Neural crest cell (in vitro differentiated cells): ENCODE measurements at places on chromosomes 1 and 21. TPM values are rescaled to one million over a fixed set of nuclear protein-coding genes. Genes with fewer than 3 reads are reported as not detected.

GRCh38 chr1:83761167-83762038, 237.5 kb downstream of the TTLL7 start:
- no peak overlapping the region for H3K27ac ChIP-seq
- H3K4me3 ChIP-seq, result no peak overlapping the region
- no peaks in the 10 kb centered on the region for H3K27me3 ChIP-seq
- H3K4me1 ChIP-seq, result peaks cover 44% of the 10 kb centered on the region

GRCh38 chr1:206461602-206462455, 8.4 kb upstream of the IKBKE start:
- peaks cover 17% of the 10 kb centered on the region for H3K4me1 ChIP-seq
- peak; percentile 70 for DNase-seq
- H3K27me3 ChIP-seq, result peaks cover 6% of the 10 kb centered on the region
- H3K4me3 ChIP-seq, result peak overlapping the region; percentile 2
- H3K27ac ChIP-seq, result peak overlapping the region; percentile 14
- H3K36me3 ChIP-seq, result peaks cover 19% of the 10 kb centered on the region

DNA sequence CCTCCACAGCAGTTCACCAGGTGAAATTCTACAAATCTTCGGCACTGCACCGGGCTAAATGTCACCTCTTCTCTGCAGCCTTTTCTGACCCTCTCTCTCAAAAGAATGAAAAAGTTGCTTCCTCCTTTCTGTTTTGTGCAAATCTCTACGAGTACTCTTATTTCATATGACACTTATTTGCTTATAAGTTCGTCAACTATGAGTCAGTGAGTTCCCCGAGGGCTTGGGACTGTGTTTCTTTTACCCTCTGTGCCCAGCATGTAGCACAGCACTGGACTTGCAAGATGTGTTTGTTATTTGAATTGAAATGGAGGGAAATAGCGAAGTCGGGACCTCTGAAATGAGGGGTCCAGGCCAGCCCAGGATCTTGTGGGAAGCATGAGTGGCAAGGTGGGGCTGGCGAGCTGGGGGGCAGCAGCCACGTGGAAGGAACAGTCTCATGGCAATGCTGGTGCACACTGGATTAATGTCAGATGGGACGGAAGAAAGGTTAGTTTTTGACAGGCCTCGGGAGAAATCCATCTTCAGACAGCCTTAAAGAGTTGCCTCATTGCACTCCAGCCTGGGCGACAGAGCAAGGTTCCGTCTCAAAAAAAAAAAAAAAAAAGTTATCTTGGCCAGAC, 6.2 kb downstream of the SLC6A9 start:
- DNase-seq, result no peak
- peaks cover 28% of the 10 kb centered on the region for H3K4me1 ChIP-seq
- no peaks in the 10 kb centered on the region for H3K36me3 ChIP-seq
- no peaks in the 10 kb centered on the region for H3K27me3 ChIP-seq

DNA sequence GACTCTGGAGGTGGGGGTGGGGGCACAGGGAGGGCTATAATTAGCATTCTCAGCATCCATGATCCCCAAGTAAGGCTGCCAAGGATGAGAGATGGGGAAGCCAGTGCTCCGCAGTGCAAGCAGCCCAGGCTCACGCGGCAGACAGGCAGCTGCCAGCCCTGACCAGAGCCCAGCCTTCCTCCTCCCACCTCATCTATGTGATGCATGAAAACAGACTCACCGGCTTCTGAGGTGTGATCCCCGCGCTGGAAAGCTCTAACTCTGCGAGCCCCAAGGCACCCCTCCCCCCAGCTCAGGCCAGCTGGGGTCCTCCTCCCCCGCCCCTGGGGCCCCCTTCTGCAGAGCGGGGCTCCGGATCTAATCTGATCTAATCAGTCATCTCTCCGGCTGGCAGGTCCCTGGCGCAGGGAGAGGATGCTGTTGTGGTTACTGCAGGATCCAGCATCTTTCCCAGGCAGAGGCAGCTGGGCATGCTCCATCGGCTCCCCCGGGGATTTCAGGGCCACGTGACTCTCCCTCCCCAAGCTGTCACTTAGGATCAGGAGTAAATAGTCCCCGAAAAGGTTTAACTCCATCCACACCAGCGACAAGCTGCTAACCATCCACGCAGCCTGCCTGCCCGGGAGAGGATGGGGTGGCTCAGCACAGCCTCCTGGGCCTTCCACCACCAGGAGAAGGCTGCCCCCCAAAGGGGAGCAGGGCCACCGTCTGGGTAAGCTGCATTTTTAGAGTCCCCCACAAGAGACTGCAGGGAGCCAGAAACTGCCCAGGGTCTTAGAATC, at the start of gene PLEKHA6:
Gene PLEKHA6 (minus strand): TSS at position 456 of the 782 bp plus-strand sequence. CDS start 86,202 bp downstream, outside the sequence.
- no peaks in the 10 kb centered on the region for H3K36me3 ChIP-seq
- H3K27ac ChIP-seq, result no peak within 1 kb of the TSS
- no peak within 1 kb of the TSS for H3K4me3 ChIP-seq
- peaks cover 9% of the 10 kb centered on the region for H3K4me1 ChIP-seq
- DNase-seq, result no peak

TAS1R2 gene
- total RNA-seq, result not detected in 2 replicates

S1PR1 gene
- 20.9 and 21.6 TPM in 2 replicates for total RNA-seq

- H3K4me1 ChIP-seq, result peaks cover 30% of the 10 kb centered on the region
- H3K4me3 ChIP-seq, result no peak overlapping the region
- H3K27ac ChIP-seq, result no peak overlapping the region
- DNase-seq, result no peak
- no peaks in the 10 kb centered on the region for H3K27me3 ChIP-seq
Measured at GRCh38 chr1:183096894-183097293, 73.7 kb downstream of the LAMC1 start.

- no peak overlapping the region for H3K4me3 ChIP-seq
- H3K27me3 ChIP-seq, result no peaks in the 10 kb centered on the region
- peaks cover 10% of the 10 kb centered on the region for H3K36me3 ChIP-seq
- no peak for DNase-seq
Measured at GRCh38 chr21:36169470-36170128, 13.0 kb downstream of the DOP1B start.

GRCh38 chr1:25608488-25609178, 8.0 kb upstream of the MAN1C1 start:
- no peak overlapping the region for H3K27ac ChIP-seq
- peaks cover 29% of the 10 kb centered on the region for H3K27me3 ChIP-seq
- H3K4me3 ChIP-seq, result peak overlapping the region; percentile 42
- peak; percentile 86 for DNase-seq
- peaks cover 9% of the 10 kb centered on the region for H3K4me1 ChIP-seq

AMPD1 gene
- total RNA-seq, result not detected in 2 replicates

GRCh38 chr1:73065339-73066041, 783.2 kb upstream of the NEGR1 start:
- peak; percentile 1 for DNase-seq
- H3K4me3 ChIP-seq, result peak overlapping the region; percentile 73
- peaks cover 15% of the 10 kb centered on the region for H3K4me1 ChIP-seq
- H3K27me3 ChIP-seq, result no peaks in the 10 kb centered on the region

DNA sequence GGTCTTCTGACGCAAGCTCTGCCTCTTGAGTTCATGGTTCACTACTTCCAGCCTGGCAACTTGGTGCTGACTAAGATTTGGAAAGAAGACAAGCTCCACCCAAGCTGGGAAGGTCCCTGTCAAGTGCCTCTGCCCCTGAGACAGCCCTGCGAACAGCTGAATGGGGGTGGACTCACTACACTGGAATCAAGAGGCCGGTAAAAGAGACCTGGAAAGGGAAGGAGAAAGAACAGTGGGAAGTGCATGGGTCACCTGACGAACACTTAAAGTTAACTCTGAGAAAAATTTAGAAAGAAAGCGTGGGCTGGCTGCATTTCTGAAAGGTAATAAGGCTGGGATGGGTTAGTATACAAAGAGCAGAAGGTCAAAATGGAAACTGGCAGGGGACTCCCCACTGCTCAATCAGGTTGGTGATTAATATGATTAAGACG, 26.1 kb upstream of the ZNF496 start:
- no peak overlapping the region for H3K4me3 ChIP-seq
- peaks cover 4% of the 10 kb centered on the region for H3K4me1 ChIP-seq
- no peak for DNase-seq

GDAP2 gene
- total RNA-seq, result 24.6 and 25.4 TPM in 2 replicates

DNA sequence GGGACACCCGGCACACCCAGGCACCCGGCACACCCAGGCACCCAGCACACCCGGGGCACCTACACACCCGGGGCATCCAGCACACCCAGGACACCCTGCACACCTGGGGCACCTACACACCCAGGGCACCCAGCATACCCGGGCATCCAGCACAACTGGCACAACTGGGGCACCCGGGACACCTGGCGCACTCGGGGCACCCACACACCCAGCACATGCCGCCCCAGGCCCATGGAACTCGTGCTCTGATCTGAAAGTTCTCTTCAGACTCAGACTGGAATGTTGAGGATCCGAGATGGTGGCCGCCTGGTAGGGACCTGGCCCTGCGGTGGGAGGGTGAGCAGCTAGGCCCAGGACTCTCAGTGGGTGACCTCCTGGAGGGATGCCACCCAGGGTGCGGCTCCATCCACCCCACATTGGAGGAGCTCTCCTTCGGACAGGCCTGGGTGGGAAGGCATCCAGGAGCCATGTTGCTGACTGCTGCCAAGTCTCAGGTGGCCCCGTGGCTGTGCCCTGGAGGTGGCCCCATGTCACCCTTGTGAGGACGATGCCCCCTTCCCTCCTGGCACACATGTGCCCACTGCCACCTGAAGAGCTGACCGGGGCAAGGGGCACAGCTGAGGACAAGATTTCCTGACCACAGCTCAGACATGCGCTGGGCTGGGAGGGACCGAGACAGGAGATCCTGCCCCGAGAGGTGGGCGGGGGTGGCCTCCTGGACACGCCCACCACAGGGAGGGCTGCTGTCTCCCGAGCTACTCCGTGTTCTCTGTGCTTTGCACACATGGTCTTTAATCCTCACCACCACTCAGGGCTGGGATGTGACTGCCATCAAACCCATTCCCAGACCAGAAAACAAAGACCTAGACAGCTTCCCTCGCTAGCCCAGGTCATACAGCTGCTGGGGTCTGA, 37.0 kb downstream of the UBE2G2 start:
- no peak overlapping the region for H3K4me3 ChIP-seq
- peaks cover 2% of the 10 kb centered on the region for H3K36me3 ChIP-seq

DNA sequence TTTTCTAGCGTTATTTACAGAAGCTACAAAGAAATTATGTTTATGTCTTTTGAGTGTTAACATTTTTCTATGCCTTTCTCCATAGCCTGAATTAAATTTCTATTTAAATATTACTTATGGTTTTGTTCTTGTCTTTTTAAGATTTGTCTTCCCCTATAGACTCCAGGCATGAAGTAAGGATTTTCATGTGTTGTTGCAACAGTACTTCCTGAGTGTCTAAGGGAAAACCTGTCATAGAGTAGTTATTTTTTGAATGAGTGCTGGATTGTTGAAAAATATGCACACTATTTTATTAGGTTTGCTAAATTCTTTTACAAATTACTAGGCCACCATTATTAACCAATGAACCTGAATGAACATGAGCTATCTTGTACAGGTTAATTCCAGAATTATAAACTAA, 27.1 kb downstream of the SAMSN1 start:
- H3K27me3 ChIP-seq, result no peaks in the 10 kb centered on the region
- H3K36me3 ChIP-seq, result no peaks in the 10 kb centered on the region
- no peak overlapping the region for H3K4me3 ChIP-seq
- DNase-seq, result no peak
- H3K27ac ChIP-seq, result no peak overlapping the region

GRCh38 chr1:33078030-33078591, 2.8 kb upstream of the AZIN2 start:
- H3K4me1 ChIP-seq, result peaks cover 27% of the 10 kb centered on the region
- no peaks in the 10 kb centered on the region for H3K36me3 ChIP-seq
- peaks cover 17% of the 10 kb centered on the region for H3K27me3 ChIP-seq

CCDC185 gene
- not detected in 2 replicates for total RNA-seq

GRCh38 chr1:97070376-97070775, 348.8 kb downstream of the PTBP2 start:
- H3K27ac ChIP-seq, result no peak overlapping the region
- no peak for DNase-seq
- H3K4me3 ChIP-seq, result no peak overlapping the region
- no peaks in the 10 kb centered on the region for H3K4me1 ChIP-seq

GRCh38 chr1:29519108-29519787, 282.9 kb downstream of the PTPRU start:
- no peaks in the 10 kb centered on the region for H3K36me3 ChIP-seq
- H3K27me3 ChIP-seq, result peaks cover 20% of the 10 kb centered on the region
- no peak for DNase-seq
- no peak overlapping the region for H3K27ac ChIP-seq
- H3K4me3 ChIP-seq, result no peak overlapping the region

C1QA gene
- total RNA-seq, result not detected in 2 replicates

DNA sequence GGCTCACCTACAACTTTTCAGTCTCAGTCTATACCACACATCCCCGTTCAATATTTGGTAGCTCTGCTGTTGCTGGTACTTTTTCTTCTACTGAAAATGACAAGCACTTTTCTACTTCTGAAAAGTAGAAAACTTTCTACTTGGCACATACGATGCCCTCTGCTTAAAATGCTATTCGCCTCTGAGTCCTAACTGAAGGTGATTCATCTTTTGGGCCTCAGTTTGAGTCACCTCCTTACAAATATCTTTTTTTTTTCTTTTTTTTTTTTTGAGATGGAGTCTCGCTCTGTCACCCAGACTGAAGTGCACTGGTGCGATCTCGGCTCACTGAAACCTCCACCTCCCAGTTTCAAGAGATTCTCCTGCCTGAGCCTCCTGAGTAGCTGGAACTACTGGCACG, 136.0 kb upstream of the CYYR1 start:
- DNase-seq, result no peak
- H3K4me3 ChIP-seq, result no peak overlapping the region
- no peaks in the 10 kb centered on the region for H3K27me3 ChIP-seq

TRABD2B gene
- 0.41 and 0.49 TPM in 2 replicates for total RNA-seq

GRCh38 chr1:235597867-235598553, 51.6 kb downstream of the GNG4 start:
- H3K27me3 ChIP-seq, result no peaks in the 10 kb centered on the region
- H3K36me3 ChIP-seq, result peaks cover 7% of the 10 kb centered on the region
- no peak for DNase-seq
- no peak overlapping the region for H3K4me3 ChIP-seq
- H3K27ac ChIP-seq, result no peak overlapping the region

ERO1B gene
- 1.0 and 1.6 TPM in 2 replicates for total RNA-seq

DNA sequence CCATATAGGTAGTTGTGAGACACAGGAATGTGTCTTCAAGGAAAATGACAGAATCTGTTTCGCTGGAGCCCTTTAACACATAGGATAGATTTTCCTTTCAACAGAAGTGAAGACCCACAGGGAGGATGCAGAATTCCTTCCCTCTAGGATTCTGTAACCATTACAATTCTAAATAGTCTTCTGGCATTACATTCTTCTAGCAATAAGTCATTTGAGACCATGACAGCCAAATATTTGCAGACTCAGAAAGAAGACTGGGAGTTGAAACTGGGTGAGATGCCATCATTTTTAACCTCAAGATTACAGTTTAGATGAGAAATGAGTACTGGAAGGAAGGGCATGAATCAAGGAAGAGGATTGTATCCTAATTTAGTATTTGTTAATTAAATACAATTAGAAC, 61.6 kb downstream of the ZBTB18 start:
- H3K4me1 ChIP-seq, result peaks cover 9% of the 10 kb centered on the region
- no peak overlapping the region for H3K27ac ChIP-seq
- no peaks in the 10 kb centered on the region for H3K27me3 ChIP-seq
- H3K36me3 ChIP-seq, result peaks cover 2% of the 10 kb centered on the region
- H3K4me3 ChIP-seq, result no peak overlapping the region

RBM8A gene
- total RNA-seq, result 273 and 285 TPM in 2 replicates
